ENCODE measurements at places on chromosomes 11 and 22. TPM values are rescaled to one million over a fixed set of nuclear protein-coding genes. Genes with fewer than 3 reads are reported as not detected.

GRCh38 chr11:65036931-65037330, 4.1 kb upstream of the SAC3D1 start:
- DNase-seq: peak; percentile 83

GRCh38 chr11:23206741-23207336, 346.6 kb upstream of the CCDC179 start:
- no peak for DNase-seq

DNA sequence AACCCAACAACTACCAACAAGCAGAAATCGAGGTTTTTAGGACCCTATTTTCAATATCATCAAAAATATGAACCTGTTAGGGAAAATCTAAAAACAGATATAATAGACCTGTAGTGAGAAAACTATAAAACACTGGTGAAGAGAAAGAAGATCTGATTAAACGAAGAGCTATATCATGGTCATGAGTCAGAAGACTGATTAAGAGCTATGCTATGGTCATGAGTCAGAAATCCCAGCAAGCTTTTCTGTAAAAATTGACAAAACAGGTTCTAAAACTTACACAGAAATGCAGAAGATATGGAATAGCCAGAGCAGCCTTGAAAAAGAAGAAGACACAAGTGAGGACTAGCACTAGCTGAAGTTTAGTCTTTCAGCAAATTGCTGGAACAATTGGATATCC, 345.0 kb downstream of the TBC1D22A start:
- no peak for DNase-seq

- no peak for DNase-seq
These were observed 2.9 kb upstream of the TTC36 start for GRCh38 chr11:118524356-118524755.

GRCh38 chr11:133347988-133348387, 184.3 kb downstream of the OPCML start:
- DNase-seq: no peak

Gene SPATA19
- total RNA-seq: not detected

- no peak for DNase-seq
These were observed 28.0 kb upstream of the TMEM45B start for GRCh38 chr11:129787532-129788155.

DNA sequence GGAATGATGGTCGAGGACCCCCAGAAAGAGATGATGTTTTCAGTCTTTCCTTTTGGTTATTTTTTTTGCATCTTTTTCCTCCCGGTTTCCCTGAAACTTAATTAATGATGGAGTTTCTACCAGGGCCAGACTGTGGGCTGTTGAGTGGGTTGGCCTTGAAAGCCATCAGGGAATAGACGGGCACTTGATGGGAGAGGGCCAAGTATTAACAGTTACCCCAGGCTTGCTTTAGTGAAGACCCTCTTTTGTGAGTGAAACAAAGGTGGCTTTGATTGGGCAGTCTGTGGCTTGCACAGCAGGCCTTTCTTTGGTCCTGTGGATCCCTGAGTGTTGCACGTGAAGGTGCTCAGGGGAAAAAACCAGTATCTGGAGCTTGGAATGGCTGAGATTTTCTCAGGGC, 56.9 kb downstream of the AMOTL1 start:
- DNase-seq: no peak

DNA sequence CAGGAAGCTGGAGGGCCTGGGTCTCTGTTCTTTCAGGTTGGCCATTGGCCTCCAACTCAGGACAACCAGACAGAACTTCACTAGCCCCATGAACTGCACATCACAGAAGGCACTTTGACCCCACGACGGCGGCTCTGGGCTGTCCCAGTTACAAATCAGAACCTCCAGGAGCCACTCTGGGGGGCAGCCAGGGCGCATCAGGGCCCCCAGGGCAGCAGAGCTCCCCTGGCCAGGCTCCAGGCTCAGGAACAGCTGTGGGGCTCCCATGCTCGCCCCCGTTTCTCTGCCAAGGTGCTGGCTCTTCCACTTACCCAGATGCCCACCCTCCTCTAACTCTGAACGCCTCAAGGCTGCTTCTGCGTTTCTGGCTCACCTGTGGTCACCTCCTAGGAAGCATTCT, 25.5 kb downstream of the TOLLIP start:
- DNase-seq: peak; percentile 13

DNA sequence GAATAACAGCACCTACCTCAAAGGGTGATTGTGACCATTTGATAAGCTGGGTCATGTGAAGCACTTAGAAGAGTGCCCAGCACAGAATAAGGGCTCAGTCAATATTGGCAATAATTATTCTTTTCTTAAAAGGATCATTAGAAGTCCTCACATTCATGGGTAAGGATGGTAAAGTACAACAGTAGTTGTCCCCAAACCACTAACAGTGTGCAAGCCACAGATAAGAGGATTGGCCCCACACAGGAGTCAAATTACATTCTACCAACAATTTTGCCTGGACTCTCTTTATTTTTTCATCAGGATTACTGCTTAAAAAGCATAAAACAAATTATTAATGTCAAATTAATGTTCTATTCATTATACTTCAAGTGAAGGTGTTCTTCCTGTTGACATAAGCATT, 271.5 kb upstream of the PDGFD start:
- no peak for DNase-seq

- DNase-seq: peak; percentile 82
These were observed 717 bp downstream of the OSM start for GRCh38 chr22:30265823-30266444.

- DNase-seq: no peak
These were observed 7.5 kb downstream of the UVRAG start for GRCh38 chr11:75822541-75822940.

DNA sequence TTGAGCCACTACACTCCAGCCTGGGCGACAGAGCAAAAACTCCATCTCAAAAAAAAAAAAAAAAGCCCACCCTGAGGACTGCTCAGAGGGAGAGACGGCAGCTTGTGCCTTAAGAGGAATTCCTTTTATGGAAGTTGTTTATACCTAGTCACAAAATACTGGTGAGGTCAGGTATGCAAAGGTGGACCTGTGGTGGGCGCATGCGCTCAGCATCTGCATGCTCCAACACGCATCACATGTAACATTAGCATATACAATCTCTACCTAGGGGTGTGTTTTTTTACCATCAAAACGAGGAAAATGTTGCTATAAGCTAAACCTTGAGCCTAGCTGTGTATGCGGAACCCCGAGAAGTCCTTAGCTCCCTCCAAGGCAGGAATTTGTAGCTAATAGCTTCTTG, 6.8 kb upstream of the SART1 start:
- no peak for DNase-seq

Gene EPS8L2
- total RNA-seq: 3.2 TPM

- DNase-seq: no peak
These were observed 55.0 kb upstream of the EMID1 start for GRCh38 chr22:29150701-29151100.

GRCh38 chr11:1123970-1124369, 33.8 kb upstream of the MUC5AC start:
- DNase-seq: no peak

GRCh38 chr11:122234780-122235179, 118.8 kb upstream of the BLID start:
- no peak for DNase-seq

DNA sequence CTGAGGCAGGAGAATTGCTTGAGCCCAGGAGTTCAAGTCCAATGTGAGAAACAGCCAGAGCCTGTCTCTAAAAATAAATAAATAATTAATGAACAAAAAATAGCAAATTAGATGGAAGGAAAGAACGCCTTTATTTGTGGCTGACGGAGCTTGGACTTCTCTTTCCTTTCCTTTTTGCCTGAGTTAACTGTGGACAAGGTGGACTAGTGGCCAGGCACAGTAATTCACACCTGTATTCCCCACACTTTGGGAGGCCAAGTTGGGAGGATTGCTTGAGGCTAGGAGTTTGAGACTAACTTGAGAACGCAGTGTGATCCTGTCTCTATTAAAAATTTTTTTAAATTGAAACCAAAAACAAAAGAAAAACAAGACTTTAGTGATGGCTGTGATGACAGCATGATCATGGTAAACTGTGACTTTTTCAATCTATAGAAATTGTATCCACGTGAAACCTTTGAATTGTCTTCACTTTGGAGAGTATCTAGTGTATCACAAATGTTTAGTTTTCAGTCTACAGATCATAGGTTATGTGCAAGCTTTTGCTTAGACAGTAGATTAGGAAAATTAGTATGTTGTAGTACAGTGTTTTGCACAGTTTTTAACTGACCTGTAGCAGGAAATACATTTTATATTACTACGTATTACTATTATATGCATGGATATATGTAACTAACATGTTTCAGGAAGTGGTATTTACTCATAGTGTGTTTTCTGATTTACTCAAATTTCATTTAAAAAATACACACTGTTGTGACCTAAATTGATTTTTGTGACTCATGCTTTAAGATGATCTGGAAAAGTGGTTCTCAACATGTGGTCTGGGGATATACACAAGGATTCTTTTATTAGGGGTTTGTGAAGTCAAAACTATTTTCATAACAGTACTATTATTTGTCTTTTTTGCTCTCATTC, 42.1 kb downstream of the KDM2A start:
- no peak for DNase-seq

Gene NCR3LG1
- total RNA-seq: 0.56 TPM

DNA sequence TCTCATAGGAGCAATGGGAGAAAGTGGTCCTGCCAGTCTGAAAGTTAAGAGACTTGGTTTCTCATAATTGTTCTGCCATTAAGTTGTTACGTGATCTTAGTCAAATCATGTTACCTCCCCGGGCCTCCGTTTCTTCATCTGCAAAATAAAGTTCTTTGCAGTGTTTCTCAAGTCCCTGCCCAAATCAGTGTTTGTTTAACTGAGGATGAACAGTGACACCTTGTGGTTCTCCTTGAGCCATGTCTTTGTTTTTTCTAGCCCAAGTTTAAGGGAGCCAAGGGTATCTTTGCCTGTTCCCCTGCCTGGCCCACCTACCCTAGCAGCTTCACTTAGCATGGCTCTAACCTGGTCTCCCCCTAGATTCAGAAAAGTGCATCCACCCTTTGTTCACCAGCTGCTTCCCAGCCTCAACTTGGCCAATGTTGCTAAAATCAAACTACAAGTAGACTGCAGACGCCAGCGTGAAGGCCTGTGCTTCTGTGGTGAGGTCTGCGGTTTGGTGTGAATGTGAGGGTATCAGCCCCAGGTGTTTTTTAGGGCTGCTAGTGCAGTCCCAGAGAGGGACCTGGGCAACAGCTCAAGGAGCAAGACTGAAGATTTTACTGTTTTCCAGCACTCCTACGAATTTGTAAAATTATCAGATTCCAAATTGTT, 35.5 kb downstream of the FZD4 start:
- DNase-seq: no peak

- no peak for DNase-seq
These were observed 137.7 kb upstream of the BLID start for GRCh38 chr11:122253589-122254231.

DNA sequence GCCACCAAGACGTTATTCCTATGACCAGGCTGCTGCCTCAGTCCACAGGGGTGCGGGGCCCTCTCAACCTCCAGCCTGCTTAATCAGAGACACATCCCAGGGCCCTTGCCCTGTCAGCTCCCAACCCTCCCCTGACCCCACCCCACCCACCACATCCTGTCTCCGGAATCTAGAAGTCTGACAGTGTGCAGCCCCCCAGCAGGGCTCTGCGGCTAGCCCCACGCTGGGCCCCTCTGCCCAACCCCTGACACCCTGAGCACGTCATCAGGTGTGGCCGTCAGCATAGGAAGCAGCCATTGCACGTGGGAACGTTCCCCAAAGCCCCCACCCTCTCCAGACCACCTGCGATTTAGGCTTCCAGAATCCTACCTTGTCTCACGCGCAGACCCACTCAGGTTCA, 34.3 kb upstream of the IGSF9B start:
- DNase-seq: no peak

- peak; percentile 59 for DNase-seq
These were observed 716 bp downstream of the AMOTL1 start for GRCh38 chr11:94768602-94769541.

- DNase-seq: no peak
These were observed 141.3 kb upstream of the TTC12 start for GRCh38 chr11:113173126-113173525.

All from Right ventricle myocardium superior (tissue), 1 donor.